ENCODE measurements at places on chromosomes 3 and 15.

- no peak for DNase-seq
Measured at GRCh38 chr3:59411694-59412093, 361.9 kb upstream of the CFAP20DC start.

- DNase-seq: no peak
Measured at GRCh38 chr3:197216914-197217313, 81.5 kb downstream of the DLG1 start.

GRCh38 chr3:169264711-169265110, 398.8 kb downstream of the MECOM start:
- no peak for DNase-seq

- no peak for DNase-seq
Measured at GRCh38 chr3:197828-198491, 1.4 kb downstream of the CHL1 start.

- DNase-seq: no peak
Measured at GRCh38 chr3:11495948-11496557, 147.7 kb downstream of the VGLL4 start.

DNA sequence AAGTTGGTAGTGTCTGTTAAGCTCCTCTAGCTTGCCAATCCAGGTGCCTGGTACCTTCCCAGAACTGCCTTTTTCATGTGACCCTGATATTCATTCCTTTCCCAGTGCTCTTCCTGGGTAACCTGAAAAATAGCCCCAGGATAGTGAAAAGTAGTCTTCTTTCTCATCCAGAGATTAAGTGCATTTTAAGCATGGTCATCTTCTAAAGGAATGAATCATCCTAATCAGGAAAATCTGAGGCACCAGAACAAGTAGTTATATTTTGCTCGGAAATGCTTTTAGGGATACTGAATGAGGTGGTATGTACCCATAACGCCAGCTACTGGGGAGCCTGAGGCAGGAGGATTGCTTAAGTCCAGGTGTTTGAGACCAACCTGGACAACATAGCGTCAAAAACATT, 23.1 kb upstream of the PDCD6IP start:
- DNase-seq: no peak

GRCh38 chr3:149216193-149216869, 5.3 kb downstream of the CP start:
- DNase-seq: no peak

GRCh38 chr3:126571078-126571477, 12.3 kb upstream of the C3orf22 start:
- DNase-seq: no peak

DNA sequence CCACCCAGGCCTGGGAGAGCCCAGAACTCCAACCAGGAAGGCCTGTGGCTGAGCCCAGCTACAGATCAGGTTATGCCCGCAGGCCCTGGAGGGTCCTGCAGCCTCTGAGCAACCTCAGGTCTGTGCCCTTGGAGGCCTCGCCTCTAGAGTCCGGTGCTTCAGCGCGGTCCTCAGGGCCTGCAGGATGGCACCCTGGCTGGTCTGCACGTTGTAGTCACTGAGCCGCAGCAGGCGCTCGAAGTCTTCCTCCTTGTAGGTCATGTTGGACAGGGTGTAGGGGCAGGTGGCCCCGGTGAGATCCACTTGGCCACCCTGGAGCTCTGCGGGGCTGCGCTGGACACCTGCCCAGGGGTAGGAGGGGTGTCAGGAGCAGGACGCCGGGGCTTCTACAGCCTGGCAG, 25.8 kb downstream of the PLA2G4D start:
- no peak for DNase-seq

- no peak for DNase-seq
Measured at GRCh38 chr3:113897373-113897777, 50.4 kb upstream of the ZDHHC23 start.

GRCh38 chr15:26891448-26892181, 24.8 kb downstream of the GABRA5 start:
- DNase-seq: no peak

GRCh38 chr3:1056744-1057143, 36.1 kb upstream of the CNTN6 start:
- no peak for DNase-seq

GRCh38 chr15:70566989-70567388, 196.4 kb downstream of the UACA start:
- no peak for DNase-seq

DNA sequence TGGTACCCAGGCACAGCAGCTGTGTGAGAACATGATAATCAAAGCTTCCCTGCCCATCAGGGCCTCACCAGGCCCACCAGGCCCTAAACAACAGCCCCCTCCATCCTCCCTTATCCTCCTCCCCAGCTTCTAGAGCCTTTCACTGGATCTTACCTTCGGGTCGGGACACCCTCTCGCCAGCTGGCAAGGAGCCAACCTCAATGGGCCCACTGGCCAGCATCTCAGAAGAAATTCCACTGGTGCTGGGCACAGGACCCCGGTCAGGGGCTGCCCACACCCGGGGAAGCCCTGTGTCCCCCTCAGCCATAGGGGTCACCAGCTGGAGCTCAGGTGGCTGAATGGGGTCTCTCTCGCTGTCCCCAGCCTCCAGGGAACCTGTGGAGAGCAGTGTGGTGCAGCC, 6.8 kb upstream of the QARS1 start:
- DNase-seq: no peak

DNA sequence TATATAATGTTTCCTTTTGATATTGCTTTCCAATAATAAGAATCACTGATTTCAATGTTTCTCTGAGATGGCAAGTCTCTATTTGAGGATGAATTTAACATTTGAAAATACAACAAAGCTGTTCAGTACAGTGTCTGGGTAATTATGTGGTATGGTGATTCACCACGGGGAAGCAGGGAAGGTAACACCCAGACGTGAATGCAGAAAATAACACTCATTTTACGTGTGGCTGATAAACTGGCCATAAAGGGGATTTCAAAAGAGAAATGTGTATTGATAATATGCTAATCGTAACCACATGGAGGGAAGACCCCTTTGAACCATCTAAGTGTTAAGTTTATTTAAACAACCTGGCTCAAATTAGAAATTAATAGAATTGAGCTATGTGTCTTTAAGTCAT, 344.6 kb downstream of the GRM7 start:
- no peak for DNase-seq

DNA sequence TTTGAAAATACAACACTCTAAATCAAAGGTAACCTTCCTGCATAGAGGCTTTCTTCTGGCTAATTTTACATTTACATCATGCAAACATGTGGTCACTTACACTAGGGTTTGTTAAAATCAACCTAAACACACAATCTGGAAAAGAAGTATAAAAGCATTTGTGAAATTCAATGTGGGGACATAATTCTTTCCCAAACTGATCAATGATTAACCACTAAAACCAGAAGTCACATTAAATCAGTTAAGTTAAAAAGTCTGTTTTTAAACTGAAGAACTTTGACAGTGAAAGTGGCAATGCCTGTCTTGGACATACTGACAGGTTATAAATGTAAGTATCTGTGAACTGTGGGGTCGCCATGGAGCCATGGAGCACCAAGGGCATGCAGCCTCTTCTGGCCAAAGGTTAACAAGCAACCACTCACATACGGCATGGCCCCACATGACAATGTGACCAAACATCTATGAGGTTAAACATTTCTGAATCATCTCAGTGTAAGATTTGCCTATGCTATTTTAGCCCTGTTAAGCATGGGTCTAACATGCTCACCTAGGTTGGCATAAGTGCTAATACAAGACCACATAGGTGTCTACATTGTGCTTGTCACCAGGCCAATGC, 278.2 kb downstream of the CTNNB1 start:
- DNase-seq: no peak

DNA sequence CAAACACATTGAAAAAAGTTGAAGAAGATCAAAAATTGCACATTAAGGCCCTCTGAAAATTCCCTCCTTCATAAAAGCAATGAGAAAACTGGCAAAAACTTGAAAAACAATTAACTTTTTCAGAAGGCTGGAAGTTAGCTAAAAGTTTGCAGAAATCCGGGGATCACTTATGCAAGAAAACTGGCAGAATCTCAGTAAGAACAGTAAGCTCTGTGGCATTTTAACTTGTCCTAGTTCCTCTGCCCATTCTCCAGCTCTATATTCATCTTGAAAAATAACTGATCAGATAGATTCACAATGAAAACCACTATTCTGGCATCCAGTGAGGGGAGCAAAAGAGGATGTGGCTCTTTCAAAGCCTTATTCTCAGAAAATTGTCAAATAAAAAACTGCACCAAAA, 566.8 kb downstream of the NTRK3 start:
- DNase-seq: no peak

DNA sequence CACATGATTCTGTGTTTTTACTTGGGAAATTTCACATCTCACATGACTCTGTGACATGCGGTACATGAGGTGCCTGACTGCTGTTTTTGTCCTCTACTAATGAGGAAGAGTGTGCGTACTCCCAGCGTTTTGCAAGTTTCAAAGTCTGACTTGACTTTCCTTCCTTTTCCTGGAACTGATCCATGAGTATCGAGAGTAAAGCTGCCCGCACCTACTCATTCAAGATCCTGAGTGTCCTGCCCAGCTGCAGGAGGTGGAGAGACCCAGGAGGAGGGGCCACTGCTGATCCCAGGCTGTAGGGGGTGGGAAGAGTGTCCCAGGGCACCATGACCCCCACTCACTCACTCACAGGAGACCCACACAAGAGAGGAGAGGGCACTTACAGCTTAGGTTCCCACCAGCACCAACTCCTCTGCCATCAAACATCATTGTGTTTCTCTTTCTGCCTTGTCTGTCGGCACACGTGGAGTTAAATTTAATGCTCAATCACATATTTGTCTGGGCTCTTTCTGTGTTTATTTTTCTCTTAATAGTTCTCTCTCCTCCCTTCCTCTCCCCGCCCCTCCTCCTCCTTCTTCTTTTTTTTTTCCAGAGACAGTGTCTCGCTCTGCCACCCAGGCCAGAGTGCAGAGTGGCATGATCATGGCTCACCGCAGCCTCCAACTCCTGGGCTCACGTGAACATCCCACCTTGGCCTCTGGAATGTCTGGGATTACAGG, 1.4 kb downstream of the CCR5AS start:
- no peak for DNase-seq

DNA sequence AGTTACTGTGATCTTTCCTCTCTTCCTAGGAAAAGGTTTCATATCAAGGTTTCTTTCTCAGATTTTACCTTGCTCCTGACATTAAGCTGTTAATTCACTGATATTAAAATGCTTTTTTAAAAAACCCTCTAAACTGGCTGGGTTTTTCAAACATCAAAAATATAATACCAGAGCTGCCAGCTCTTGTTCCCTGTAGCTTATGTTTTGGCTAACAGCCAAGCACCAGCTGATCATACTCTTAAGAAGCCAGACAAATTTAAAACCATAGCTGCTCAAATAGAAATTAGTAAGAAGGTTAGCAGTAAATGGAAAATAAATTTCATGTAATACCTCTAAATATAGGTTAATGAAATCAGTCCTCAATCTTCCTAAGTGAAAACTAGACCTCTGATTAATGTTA, 657.5 kb downstream of the GRM7 start:
- DNase-seq: no peak

DNA sequence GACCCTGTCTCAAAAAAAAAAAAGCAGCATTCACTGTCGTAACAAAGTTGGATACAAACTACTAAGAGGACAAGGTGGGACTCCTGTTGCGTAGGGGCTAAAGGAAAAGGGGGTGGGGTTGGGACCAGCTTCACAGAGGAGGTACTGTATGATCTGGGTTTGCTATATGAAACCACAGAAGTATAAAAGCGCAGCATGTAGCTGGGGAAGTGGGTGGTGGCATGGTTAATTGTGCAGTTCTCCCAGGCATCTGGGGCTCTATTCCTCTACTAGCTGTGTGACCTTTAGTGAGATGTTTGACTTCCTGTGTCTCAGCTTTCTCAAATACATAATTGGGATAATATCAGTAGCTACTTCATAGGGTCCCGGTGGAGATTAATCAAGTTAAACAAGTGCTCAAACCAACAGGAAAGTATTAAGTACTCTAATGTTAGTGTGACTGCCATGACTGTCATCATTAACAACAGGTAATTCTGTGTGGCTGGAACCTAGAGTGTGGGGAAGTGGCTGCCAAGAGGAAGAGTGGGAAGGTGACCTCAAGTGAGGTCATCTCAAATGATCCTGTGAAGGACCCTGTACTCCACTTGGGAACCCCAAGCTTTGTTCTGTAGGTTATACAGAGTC, 11.5 kb downstream of the PARP16 start:
- peak; percentile 42 for DNase-seq

- DNase-seq: no peak
Measured at GRCh38 chr3:149013726-149014125, 22.4 kb downstream of the GYG1 start.

- DNase-seq: no peak
Measured at GRCh38 chr3:10493202-10493589, 12.2 kb downstream of the ATP2B2 start.

- DNase-seq: no peak
Measured at GRCh38 chr3:123119802-123120201, 53.0 kb downstream of the PDIA5 start.

DNA sequence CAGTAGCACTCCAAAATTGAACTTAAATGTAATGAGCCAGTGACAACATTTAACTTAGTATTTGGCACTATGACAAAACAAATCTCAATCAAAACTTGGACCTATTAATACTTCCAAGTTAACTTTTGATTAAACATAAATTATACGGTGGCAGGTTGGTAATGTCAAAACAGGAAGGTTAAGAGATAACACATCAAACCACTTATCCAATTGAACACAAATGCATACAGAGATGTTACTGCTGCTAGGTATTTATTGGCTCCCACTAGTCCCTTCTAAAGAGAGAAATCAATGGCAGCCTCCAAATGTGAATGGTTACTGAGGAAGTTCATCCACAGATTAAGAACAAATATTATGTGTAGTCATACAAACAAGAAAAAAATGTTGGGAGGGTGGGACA, 1.8 kb downstream of the GSK3B start:
- no peak for DNase-seq

DNA sequence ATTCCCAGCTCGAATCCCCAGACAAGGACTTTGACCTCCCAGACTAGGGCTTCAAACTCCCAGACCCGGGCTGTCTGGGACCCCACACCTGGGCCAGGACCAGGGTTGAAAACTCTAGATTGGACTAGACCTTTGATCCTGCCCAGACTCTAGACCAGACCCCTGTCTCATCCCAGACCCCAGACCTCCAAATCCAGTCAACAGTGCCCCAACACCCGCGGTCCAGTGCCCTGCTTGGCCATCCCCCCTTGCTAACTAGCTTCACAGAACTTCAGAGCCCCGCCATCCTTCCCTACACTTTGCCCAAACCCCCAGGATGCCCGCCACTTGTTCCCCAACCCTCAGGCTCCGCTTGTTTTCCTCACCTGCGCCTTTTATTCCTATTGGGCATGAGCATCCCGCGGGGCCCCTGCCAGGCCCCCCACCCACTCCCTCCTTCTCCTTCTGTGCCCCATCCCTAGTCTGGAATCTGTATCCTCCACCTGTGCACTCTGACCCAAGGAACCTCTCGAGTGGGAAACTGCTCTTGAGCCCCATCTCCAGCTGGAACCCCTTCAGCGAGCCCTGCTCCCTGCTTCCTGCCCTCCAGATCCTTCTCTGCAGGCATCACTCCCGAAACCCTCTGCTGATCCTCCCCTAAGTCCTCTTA, 604 bp downstream of the GNAI2 start:
- no peak for DNase-seq

Measured in CD4-positive, alpha-beta T cell treated with Interleukin-6 for 4 hours (primary cell).